Retinal pigment epithelial cell (primary cell): ENCODE measurements at places on chromosomes 6 and 20.

DNA sequence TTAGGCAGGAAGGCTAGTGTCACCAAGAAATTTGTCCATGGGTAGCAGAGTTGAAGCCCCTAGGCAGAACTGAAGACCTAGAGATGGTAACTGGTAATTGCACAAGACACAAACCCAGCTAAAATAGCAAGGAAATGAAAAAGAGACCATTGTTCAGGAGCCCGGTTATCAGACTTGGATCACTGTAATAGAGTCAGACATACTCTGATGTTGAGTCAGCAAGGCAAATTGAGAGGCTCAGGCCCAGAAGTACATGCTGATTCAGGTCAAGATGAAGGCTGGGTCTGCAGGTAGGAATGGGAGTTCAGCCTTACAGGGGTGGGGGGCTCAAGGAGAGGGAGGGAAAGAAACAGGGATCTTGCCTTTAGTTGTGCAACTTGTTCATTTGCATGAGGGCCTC, 6.5 kb upstream of the TMEM242 start:
- DNase-seq = no peak

GRCh38 chr6:26232940-26233648, 131.9 kb upstream of the BTN3A2 start:
- no peak for DNase-seq

- no peak for DNase-seq
Measured at GRCh38 chr6:157097255-157097955, 225.9 kb downstream of the TMEM242 start.

DNA sequence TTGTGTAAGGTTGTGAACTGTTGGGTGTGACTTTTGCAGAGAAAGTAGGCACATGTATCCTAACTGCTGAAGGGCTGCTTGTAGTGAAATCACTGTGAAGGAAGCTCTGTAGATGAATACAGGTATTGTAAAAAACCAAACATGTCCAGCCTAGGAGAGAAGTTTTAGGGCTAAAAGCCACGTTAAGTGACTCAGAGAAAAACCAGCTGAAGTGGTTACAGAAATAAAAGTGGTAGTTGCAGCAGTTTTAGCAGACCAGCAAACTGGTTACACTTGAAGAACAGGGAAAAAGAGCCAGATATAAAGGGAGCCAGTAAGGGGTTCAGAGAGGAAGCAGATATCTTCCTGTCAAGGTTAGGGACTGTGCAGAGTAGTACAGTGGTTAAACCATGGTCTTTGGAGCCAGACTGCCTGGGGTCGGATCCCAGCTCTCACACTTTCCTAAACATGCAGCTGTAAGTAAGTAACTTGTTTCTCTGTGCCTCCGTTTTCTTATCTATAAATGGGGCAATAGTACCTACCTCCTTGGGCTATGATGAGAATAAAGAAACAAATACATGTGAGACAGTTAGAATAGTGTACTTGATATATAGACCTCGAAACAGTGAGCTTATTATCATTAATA, 33.8 kb upstream of the RNF8 start:
- DNase-seq = no peak

- no peak for DNase-seq
Measured at GRCh38 chr20:64047046-64047389, 2.4 kb downstream of the SOX18 start.

- no peak for DNase-seq
Measured at GRCh38 chr6:166284640-166285039, 23.6 kb downstream of the PRR18 start.

- DNase-seq = no peak
Measured at GRCh38 chr6:51901766-51902764, 185.3 kb downstream of the PKHD1 start.

GRCh38 chr6:1065986-1066385, 245.9 kb upstream of the FOXQ1 start:
- no peak for DNase-seq

- DNase-seq = no peak
Measured at GRCh38 chr20:39993742-39994141, 695.3 kb downstream of the MAFB start.

DNA sequence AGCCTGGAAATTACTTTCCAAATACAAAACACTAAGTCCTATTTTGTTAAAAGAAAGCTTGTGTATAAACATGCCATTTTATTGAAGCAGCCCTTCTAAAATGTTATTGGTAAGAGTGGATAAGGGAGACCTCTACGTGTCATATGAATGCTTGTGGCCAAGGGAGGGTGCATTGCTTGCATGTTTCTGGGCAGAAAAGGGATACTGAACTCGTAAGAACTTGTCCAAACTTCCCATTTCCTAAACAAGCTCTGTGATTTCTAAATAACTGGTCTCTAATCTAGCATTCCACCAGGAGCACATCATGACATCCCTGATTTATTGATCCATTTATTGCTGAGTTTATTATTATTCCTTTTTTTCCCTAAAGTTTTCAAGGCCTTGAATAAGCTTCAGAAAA, 474.1 kb downstream of the CD109 start:
- no peak for DNase-seq

DNA sequence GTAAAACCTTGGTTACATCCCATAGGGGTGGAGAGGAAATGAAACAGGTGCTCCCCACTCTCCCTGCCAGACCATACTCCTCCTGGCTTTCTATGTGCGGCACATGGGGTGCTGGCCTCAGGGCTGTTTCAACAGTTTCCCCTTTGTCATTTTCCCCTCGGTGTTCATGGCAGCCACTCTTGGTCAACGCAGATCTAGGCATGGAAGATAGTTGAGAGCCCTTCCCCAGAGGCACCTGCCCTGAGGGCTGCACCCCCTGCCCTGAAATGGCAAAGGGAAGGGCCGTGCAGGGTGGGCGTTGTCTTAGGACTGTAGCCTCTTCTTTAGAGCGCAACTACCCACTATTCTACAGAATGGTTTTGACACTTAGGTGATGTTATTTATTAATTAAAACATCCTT, 4.4 kb downstream of the CST1 start:
- DNase-seq = no peak
